ENCODE measurements at places on chromosomes 6 and 20.

DNA sequence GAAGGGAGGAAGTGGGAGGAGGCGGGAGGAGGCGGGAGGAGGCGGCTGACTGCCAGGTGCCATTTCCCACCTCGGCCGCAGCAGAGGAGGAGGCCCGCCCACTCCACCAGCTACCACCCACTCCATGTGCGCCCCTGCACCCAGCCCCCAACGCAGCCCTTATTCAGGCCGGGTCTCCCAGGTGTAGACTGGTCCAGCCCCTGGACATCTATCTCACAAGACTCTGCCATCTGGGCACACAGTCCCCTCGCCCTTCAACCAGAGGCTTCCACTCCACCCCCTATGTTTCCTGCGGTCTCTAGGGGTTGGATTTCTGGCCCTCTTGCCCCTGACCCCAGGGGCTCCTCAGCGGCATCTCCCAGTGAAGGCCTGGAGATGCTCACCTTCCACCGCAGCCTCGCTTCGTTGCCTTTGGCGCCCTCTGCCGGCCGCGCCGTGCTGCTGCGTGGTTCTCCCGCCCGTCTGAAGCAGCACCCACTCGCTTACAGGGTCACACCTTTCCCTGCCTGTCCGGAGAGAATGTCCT, 32.6 kb upstream of the FAM83D start:
- peak; percentile 71 for DNase-seq

DNA sequence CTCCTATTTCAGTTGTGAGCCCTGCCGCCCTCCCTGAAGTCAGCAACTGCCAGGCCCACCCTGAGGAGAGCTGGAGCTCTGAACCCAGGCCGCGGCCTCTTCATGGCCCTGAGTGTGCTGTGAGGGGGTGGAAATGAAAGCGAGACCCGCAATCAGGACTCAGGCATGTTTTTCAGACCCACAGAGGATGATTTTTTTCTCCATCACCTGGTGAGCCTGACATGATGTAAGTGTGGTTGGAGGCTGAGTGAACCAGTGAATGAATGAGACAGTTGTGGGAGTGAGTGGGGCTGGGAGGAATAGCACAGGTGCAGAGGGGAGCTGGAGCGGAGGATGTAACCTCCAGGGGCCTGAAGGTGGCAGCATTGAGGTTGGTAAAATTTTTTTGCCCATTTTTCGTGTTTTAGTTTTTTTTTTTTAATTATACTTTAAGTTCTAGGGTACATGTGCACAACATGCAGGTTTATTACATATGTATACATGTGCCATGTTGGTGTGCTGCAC, 18.3 kb downstream of the RAET1L start:
- no peak for DNase-seq

DNA sequence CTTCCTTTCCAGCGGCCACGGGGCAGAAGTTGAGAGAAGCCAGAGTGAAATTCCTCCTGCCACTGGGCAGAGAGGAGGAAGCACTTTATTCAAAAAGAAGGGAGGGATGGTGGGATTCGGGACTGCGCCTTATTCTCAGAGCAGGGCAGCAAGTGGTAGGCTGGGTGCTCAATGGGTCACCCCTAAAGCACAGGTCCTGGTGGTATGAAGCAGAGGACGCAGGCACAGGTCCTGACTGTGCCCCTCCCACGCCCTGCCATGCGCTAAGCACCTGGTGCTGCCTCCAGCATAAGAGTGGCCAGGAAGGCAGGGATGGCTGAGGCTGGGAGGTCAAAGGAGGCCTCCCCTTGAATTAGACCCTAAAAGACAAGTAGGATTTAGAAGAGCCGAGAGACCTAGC, 4.9 kb upstream of the GRM4 start:
- DNase-seq = no peak

- no peak for DNase-seq
Measured at GRCh38 chr20:58575776-58576602, 60.8 kb upstream of the APCDD1L start.

DNA sequence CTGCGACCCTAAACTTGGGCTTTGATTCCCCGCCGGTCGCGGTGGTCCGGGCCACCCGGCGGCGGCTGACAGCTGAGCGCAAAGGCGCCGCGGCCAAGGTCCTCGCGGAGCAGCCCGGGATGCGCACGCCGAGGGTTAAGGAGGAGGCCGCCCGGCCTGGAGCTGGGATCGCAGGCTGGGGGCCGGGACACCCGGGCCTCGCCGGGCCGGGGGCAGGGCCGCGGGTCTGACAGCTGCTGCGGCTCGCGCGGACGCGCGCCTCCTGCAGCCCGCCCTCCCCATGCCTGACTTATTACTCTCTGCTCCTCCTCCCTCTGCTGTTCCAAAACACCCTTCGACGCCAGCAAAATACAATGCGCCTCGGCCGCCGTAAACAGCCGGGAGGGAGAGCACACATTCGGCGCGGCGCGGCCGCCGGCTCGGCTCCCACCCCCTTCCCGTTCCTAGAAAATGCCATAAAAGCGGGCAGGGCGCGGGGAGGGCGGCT, 746 bp downstream of the BACH2 start:
- DNase-seq = peak; percentile 68

DNA sequence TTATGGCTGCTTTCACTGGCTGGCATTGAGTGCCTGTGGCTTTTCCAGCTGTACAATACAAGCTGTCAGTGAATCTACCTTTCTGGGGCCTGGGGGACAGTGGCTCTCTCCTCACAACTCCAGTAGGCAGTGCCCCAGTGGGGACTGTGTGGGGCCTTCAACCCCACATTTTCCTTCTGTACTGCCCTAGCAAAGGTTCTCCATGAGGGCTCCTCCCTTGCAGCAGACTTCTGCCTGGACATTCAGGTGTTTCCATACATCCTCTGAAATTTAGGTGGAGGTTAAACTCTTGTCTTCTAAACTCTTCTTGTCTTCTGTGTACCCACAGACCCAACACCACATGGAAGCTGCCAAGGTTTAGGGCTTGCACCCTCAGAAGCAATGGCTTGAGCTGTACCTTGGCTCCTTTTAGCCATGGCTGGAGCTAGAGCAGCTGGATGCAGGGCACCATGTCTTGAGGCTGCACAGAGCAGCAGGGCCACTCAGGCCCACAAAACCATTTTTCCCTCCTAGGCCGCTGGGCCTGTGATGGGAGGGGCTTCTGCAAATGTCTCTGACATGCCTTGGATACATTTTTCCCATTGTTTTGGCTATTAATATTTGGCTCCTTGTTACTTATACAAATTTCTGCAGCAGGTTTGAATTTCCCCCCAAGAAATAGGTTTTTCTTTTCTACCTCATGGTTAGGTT, 9.6 kb downstream of the PEX7 start:
- DNase-seq = no peak

DNA sequence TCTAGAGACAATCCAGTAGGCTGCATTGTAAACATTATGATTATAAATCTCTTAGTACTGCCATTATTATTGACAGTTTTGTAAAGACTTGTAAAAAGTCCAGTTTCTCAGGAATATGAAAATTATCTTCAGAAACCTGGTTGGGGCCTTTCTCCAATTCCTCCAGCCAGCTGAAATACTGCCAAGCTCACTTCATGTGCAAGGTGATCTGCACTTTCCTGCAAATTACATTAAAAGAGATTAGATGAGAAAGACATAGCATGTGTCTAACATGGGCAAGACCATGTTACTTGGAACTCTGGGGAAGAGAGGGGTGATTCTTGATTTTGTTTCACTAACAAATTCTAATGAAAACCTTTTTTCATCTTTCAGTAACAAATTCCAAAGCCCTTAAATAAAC, 24.0 kb downstream of the PGM3 start:
- DNase-seq = no peak

DNA sequence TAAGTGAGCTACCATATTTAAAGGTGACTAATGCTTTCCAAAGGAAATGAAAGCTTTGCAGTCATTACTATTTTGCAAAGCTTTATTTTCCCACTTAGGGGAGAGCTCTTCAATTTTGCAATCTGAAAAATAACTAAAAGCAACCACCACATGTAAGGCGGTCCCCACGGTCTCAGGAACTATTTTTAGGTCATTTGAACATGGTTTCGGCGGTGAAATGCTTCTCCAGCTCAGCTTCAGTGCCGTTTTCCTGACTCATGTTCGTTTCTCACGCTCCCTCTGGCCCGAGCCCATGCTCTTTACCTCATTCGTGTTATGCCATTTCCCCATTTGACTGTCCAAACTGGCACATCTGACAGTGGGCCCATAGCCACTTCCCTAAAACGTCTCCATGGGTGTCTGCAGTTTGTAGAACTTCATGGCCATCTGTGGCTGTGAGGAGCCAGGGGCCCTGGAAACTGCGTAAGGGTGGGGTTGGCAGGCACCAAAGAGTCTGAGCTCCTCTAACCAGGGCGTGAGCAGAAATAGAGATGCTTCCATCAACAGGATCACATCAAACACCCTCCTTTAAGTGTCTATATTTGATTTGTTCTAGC, 46.5 kb downstream of the ADTRP start:
- DNase-seq = peak; percentile 25

DNA sequence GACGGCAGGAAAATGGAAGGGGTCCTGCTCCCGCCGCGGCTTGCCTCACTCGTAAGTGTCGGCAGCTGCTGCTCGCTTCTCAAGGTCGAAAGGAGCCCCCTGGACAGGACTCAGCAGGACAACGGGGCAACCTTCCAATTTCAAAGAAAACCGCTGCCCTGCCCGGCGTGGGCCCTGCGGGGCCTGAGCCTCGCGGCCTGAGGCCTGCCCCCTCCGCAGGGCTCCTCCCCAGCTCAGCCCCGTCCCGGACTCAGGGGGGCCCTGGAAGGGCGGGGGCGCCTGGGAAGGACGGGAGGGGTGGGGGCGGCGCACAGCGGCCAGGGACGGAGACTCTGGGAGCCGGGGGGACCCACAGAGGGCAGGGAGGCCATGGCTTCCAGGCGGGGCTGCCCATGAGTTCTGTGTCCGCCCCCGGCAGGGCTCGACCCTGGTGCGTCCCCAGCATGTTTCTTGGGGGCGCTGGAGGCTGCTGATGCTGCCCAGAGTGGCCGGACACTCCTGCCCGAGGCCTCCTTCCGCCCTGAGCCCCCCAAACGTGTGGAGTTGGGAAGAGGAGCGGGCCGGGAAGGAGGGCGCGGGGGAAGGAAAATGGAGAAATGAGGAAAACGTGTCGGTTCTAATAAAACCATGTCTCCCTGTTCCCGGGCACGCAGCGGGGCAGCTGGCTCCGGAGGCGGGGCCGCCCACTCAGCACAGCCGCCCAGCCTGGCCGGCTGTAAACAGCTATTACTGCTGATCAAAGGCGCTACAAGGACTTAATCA, 114.6 kb downstream of the DLL1 start:
- DNase-seq = no peak

DNA sequence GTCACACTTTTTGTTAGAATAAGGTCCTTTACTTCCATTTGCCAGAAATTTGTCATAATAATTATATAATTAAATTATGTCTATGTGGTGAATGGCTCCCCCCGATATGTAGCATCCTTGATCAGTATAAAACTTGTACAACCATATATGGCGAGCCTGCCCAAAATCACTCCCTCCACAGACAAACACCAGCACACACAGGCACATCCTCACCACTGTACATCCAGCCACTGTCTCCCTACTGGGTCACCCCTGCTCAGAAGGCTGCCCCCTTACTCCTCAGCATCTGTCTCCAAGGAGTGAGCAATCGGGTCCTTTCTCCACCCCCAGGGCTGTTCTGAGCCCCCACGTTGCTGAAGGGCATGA, 87.0 kb upstream of the MYL9 start:
- DNase-seq = no peak

- DNase-seq = no peak
Measured at GRCh38 chr20:19817017-19817416, 59.0 kb downstream of the RIN2 start.

DNA sequence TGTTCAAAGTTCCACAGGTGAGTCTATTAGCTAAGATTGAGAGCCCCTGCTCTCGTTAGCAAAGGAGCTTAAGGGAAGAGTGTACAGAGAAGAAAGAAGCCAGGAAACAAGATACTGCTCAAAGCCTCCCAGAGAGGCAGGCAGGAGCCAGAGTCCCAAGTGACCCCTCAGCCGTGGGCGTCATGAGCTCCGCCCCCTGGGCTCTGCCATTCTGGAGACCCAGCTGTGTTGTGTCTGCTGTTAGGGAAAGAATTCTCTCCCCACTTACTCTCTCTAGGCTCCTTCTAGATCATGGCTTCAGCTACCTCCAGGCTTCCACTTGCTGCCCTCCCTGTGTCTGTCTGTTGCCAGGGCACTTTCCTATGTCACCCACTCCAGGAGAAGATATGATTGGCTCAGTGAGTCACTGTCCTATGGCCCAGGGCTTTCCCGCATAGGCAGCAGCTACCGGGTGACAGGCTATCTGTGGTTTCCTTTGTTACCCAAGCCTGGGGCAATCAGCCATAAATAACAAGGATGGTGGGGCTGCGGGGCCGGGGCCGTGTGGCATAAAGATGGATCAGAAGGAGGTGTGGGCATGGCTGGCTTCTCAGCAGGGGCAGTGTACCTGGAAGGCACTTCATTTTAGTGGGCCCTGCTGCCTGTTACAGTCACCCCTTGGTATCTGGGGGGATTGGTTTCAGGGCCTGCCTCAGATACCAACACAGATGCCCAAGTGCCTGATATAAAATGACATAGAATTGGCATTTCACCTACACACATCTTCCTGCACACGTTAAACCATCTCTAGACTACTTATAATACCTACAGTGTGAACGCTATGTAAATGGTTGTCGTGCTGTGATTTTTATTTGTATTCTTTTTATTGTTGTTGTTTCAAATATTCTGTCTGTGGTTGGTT, 118.9 kb downstream of the ARMC2 start:
- DNase-seq = no peak

DNA sequence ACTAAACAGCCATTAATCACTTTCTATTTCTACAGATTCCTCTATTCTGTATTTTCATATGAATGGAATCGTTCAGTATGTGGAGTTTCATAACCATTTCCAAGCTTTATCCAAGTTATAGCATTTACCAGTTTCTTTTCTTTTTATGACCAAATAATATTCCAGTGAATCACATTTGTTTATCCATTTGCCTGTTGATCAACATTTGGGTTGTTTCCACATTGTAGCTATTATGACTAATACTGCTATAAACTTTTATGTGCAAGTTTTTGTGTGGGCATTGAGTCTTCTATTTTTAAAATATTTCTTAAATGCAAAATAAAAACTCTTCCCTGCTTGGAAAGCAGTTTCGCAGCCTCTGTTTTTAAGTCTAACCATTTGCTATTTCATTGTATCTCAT, 336.4 kb upstream of the OPRM1 start:
- no peak for DNase-seq

DNA sequence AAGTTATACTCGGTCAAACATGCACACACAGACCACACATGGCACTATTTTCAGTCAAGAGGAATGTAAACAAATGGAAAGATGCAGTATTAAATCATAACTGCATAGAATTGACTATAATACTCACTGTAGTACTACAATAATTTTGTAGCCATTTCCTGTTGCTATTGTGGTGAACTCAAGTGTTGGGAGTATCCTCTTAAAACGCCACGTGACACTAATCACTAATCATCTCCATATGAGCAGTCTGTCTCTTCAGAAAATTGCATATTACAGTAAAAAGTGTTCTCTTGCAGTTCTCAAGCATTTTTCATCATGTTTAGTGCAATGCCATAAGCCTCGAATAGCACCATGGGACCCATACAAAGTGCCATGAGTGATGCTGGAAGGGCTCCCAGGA, 258.7 kb upstream of the ID4 start:
- DNase-seq = no peak

DNA sequence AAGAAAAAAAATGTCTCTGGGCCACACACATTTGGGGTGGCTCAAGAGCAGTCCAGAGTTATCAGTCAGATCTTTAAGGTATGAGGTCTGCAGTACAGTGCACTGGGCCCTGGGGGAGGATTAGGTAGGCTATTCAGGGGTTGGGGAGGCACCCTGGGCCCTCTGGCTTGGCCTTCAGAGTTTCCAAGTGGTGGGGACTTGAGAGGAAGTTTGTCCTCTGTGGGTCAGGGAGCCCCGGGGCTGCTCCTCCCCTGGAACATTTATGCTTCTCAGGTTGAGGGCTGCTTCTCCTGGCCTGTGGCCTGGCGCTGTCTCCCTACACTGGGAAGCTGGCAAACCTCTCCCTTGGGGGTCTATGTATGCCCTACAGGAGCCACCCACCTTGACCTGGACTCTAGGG, 46.0 kb downstream of the PTK7 start:
- no peak for DNase-seq
